ENCODE measurements at places on chromosomes 1 and 21.

DNA sequence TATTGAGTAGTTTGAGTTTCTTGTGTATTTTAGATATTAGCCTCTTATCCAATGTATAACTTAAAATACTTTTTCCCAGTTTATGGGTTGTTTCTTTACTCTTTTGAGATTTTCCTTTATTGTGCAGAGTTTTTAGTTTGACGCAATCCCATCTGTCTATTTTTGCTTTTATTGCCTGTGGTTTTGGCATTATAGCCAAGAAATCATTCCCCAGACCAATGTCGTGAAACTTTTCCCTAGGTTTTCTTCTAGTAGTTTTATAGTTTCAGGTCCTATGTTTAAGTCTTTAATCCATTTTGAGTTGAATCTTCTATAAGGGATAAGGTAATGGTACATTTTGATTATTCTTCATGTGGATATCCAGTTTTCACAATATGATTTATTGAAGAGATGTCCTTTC lies 87.6 kb downstream of the LEPR start:
- DNase-seq, result no peak

GRCh38 chr1:29332204-29332603 lies 95.9 kb downstream of the PTPRU start:
- peak; percentile 76 for DNase-seq

DNA sequence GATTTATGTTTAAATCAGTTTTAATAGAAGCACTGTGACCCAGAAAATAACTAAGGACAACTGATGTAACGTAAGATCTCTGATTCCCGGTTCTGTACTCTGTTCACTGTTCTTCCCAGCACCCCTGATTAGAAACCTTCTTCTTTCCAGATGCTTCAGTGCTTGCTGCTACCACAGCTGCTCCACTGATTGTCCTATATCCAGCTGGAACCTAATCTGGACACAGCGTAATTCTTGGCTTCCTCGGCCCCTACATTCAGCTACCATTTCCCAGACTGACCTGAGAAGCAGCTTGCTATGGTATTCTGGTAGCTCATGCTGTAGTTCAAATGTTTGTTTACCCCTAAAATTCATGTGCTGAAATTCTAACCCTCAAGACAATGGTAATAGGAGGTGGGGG lies 302.7 kb downstream of the GRIK1 start:
- DNase-seq, result no peak

- no peak for DNase-seq
These were observed 28.5 kb downstream of the SLC9A1 start for GRCh38 chr1:27126391-27126790.

GRCh38 chr21:46412521-46413364 lies 45.9 kb upstream of the DIP2A start:
- DNase-seq, result no peak

GRCh38 chr1:15584489-15585363 lies at the start of gene AGMAT:
Gene AGMAT, minus strand, starts transcription at chr1:15585051. Its CDS starts 84 bp downstream, at chr1:15584967.
- no peak for DNase-seq

DNA sequence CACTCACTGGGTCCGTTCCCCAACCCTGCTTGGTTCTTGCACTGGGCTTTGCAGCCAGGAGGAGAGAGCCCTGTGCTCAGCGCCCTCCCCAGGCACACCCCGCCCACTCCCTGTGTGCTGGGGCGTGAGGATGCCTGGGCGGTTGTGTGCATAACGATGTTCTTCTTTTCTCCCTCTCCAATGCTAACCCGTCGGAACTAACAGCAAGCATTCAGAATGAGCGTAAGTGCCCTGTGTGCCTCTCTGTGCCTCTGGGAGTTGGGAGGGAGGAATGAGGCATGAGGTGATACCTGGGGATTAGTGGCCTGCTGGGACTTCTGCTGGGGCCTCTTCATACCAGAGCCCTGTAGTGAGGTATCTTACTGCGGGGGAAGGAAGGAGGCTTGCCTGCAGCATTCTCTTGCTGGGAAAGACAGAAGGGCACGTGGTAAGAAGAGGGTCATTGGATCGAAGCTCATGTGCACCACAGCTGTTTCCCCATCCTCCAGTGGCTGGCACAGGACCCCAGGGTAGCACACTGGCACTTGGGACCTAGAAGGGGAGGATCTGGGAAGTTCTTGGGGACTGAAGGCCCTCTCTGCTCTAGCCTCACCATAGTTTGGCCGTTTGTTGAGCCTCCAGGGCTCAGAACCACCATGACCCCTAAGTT lies 79.8 kb downstream of the NFASC start:
- no peak for DNase-seq

DNA sequence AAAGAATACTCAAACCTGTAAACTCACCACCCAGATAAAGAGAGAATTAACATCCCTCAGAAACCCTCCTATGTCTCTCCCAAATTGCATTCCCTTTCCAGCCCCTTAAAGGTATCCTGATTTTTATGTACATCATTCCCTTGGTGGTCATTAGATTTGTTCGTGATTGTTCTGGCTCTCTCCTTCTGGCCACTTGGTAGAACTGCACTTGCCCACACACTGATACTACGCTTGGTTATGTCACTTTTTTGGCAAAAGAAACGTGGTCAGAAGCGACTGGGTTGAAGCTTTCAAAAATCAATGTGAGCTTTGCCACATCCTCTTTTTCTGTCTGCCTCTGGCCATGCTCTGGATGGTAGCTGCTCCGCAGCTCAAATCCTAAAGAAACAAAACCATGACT lies 76.3 kb downstream of the KRTAP19-8 start:
- DNase-seq, result no peak

GRCh38 chr1:145892486-145893087 lies 6.9 kb upstream of the ANKRD35 start:
- no peak for DNase-seq

- DNase-seq, result no peak
These were observed 37.0 kb downstream of the SERBP1 start for GRCh38 chr1:67393240-67393639.

- no peak for DNase-seq
These were observed 876 bp upstream of the CATSPERE start for GRCh38 chr1:244460197-244460596.

DNA sequence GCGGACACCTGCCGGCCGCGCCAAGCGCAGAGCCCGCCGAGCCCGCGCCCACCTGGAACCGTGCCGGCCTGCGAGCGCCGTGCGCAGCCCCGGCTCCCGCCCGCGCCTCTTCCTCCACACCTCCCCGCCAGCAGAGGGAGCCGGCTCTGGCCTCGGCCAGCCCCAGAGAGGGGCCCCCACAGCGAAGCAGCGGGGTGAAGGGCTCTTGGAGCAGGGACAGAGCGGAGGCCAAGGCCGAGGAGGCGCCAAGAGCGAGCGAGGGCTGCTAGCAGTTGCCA lies 50.1 kb upstream of the KRTAP19-8 start:
- no peak for DNase-seq

GRCh38 chr1:185517808-185518419 lies 200.9 kb upstream of the IVNS1ABP start:
- no peak for DNase-seq

GRCh38 chr1:43481491-43481890 lies 27.8 kb upstream of the HYI start:
- no peak for DNase-seq

GRCh38 chr1:75845576-75845975 lies 48.9 kb downstream of the MSH4 start:
- DNase-seq, result no peak

- DNase-seq, result no peak
These were observed 62.8 kb downstream of the CNST start for GRCh38 chr1:246629030-246629429.

- DNase-seq, result no peak
These were observed 11.9 kb downstream of the COL16A1 start for GRCh38 chr1:31691951-31692350.

DNA sequence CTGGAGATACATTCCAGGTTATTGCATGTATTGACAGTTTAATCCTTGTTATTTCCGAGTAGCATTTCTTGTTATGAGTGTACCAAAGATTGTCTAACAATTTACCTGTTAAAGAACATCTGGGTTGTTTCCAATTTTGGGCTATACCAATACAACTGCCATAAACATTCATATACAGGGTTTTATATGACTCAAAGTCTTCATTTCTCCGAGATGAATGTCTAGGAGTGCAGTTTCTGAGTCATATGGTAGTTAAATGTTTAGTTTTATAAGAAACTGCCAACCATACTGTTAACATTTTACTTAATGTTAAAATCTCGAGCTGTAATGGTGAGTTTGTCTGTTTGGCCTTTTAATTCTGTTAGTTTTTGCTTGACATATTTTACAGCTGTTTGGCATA lies 10.0 kb downstream of the RAB4A start:
- no peak for DNase-seq

DNA sequence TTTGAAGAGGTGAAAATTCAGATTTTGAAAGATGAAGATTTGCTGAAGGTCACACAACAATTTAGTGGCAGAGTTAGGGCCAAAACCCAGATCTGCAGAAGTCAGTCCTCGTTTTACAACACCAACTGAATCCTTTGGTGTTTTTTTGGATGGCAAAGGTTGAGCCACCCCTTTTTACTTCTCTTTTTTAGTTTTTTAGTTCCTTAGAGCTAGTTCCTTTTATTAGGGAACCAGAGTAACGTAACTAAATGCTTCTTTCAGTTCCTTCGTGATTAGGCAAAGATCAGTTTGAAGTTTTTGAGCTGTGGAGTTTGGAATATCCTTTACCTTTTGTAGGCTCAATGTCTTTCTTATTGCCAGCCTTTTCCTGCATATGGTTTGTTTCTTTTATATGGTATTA lies 67.9 kb upstream of the ARID1A start:
- DNase-seq, result no peak
